ENCODE measurements at places on chromosomes 5 and 9. TPM values are rescaled to one million over a fixed set of nuclear protein-coding genes. Genes with fewer than 3 reads are reported as not detected.

DNA sequence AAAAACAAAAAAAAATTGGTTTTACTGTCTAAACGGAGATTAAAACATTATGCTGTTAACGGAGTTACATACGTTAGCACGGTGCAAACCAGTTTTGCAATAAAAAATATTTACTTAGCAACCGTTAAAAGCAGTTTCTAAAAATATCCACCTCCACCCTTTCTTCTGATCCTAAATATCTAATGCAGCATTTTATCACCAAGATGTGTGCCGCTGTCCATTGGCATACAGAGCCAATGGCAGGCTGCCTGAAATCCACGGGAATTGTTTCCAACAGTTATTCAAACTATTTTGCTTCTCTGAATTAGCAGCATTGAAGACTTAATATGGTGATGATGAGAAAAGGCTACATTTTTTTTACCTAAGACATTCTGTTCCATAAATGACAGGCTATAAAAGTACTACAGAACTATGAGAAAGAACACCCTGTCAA, 61.6 kb downstream of the CSNK1A1 start:
- no peak for DNase-seq

The IL5 gene
- total RNA-seq, result not detected

The ADAMTS19 gene
- total RNA-seq, result 8.0 TPM

The COL23A1 gene
- total RNA-seq, result 1.5 TPM

- DNase-seq, result no peak
Measured at GRCh38 chr9:35729700-35730485, 2.1 kb downstream of the TLN1 start.

The PDE6A gene
- not detected for total RNA-seq

The PCDHAC1 gene
- total RNA-seq, result 1.2 TPM

The SLCO6A1 gene
- total RNA-seq, result not detected

The SMIM3 gene
- 28.4 TPM for total RNA-seq

- DNase-seq, result no peak
Measured at GRCh38 chr5:91383956-91384300, 811 bp upstream of the ARRDC3 start.

GRCh38 chr5:142014911-142015584, 2.2 kb upstream of the GNPDA1 start:
- no peak for DNase-seq

The S1PR3 gene
- 173 TPM for total RNA-seq

DNA sequence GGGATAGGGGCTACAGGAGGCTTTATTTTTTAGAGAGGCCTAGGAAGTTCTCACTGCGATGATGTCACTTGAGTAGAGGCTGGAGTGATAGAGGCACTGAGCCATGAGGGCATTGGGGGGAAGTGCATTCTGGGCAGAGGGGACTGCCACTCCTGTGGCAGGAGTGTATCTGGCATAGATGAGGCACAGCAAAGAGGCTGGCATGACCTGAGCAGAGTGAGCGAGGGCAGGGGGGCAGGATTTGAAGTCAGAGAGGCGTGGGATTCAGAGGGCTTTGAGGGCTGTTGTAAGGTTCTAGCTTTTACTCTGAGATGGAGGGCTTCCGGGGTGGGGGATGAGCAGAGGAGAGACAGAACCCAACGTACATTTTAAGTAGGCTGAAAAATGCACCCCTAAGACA, 91.9 kb upstream of the SH3PXD2B start:
- DNase-seq, result no peak

The SUSD3 gene
- total RNA-seq, result 7.0 TPM

GRCh38 chr9:133355881-133356357, 368 bp downstream of the SURF1 start:
- no peak for DNase-seq

The ZNF79 gene
- 12.2 TPM for total RNA-seq

DNA sequence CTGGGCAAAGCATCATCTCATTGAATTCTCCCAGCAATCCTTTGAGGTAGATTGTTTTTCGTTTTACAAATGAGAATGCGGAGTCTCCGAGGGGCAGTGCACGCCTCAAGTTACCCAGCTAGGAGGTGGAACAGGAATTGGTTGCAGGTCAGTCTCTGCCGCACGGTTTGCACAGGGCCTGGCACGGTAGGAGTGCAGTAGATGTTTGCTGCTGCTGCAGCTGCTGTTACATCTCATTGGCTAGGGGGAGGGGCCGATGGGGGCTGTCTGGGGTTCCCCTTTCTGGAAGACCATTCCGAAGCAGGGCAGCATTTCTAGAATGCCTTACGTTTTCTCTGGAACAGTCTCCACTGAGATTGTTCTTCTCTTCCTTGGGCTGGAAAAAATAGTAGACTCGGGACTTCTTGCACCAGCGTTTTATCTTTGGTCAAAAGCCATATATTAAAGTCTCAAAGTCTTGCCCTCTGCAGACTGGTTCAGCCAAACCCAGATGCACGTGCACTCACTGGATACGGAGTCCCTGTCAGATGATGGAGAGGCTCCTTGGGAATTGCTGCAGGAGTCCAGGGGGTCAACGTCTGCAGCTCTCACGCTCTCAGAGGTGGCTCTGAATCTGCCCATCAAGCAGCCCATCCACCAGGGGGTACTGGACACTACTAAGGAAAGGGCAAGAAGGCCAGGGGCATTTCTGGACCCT, 1.2 kb downstream of the USP20 start:
- no peak for DNase-seq

- DNase-seq, result no peak
Measured at GRCh38 chr9:96599298-96599697, 20.3 kb downstream of the CDC14B start.

The ENTPD2 gene
- 0.92 TPM for total RNA-seq

- no peak for DNase-seq
Measured at GRCh38 chr9:115766370-115766955, 387.1 kb upstream of the PAPPA start.

DNA sequence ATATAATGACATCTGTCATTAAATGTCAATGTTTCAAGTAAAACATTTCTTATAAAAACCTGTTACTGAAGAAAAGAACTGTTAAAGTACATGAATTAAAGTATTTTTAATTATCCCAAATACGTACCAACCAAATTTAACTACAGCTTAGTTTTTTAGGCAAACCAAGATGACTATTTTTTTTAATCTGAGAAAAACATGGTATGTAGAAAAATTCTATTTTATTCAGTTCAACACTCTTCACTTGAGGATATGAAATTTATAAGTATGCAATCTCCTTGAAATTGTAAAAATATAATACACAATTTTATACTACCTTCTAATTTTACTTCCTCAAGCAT, 75.3 kb upstream of the IFNE start:
- DNase-seq, result no peak

The CHSY3 gene
- total RNA-seq, result 28.3 TPM

DNA sequence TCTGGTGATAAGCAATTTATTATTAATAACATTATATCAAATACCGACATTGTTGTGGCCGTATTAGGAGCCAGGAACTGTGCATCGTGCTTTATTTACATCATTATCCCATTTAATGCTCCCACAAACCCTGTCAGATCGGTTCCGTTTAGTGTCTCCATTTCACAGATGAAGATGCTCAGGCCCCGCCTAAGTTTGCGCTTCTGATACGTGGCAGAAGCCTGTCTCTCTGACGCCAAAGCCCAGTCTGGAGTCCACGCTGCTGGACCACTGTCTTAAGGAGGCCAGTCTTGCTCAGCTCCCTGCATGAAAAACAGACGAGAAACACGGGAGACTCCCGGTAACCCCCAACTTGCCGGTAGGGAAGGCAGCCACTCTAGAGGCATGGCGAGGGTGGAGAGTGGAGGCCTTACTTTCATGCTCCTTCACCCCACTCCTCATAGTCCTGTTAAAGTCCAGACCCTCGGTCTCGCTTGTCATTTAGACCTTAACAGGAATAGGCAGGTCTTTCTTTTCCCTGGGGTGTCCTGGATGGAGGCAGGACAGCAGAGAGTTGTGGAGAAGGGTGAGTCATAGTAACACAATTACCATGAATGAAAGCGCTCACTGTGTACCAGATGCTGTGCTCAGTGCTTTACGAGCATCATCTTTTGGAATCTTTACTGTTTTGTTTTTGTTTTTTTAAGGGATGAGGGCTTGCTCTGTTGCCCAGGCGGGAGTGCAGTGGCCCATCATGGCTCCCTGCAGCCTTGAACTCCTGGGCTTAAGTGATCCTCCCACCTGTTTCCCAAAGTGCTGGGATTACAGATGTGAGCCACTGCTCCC, 872 bp downstream of the TXNDC15 start:
- DNase-seq, result no peak

The HACD4 gene
- total RNA-seq, result 2.0 TPM

- no peak for DNase-seq
Measured at GRCh38 chr5:113663879-113664541, 150.5 kb downstream of the YTHDC2 start.

- DNase-seq, result no peak
Measured at GRCh38 chr9:20023961-20024571, 235.2 kb upstream of the SLC24A2 start.

Measured in thoracic aorta (tissue), 2 donors.